ENCODE measurements at places on chromosomes 4 and X.

GRCh38 chrX:118152721-118153120 is 36.1 kb upstream of the KLHL13 start:
- no peak for DNase-seq

- no peak for DNase-seq
These were observed 904.8 kb downstream of the PDHA2 start for GRCh38 chr4:96744676-96745075.

DNA sequence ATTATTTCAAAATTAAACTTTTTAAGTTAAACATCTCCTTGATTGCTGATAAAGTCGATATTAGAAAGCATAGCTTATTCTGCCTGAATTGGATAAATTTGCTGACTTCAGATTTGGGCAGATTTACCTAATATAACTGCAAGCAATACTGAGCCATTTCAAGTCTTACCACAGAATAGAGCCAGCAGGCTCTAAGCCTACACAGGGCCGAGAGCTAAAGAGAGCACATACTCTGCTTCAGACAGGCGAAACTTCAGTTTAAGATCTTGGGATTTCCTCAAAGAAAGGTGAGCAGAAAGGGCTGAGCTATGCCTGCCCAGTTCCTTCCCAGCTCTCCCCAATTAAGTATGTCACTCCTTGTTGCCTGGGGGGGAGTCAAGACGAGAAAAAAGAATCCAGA is 240.6 kb upstream of the NOCT start:
- DNase-seq, result no peak

GRCh38 chr4:83083925-83084475 is 30.5 kb downstream of the PLAC8 start:
- no peak for DNase-seq

DNA sequence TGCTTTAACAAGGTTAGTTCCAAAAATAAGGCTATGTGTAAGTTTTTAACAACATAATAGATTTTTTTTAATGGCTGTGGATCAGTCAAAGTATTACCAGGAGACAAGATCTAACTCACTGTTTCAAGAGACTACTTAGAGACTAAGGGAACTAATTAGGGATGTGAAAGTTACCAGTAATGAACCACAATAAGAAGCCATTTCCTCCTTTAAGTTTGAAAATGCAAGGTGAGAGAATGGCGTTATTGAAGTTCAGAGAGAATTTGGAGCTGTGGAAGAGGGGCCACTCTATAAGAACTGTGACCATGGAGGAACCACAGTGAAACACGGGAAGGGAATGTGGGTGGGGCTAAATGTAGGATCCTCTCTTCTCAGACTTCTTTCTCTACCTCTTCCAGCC is 624.2 kb downstream of the GLUD2 start:
- no peak for DNase-seq

DNA sequence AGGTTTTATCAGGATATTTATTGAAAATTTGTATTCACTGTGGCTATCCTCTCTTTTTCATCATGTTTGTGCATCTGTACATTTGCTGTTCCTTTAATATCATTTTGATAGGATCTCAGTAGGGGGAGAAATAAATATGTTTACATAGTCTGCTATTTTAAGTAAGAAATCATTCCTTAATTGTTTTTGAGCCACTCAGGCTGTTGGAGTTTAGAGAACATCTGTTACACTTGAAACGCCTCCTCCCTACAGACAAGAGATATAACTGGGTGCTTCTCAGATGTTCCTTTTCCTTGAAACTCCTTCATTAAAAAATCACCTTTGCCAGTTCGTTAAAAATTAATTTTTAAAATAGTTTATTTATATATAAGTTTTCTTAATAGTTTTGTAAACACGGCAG is 59.4 kb downstream of the QRFPR start:
- no peak for DNase-seq

GRCh38 chr4:82629238-82630000 is 67.6 kb upstream of the TMEM150C start:
- no peak for DNase-seq

GRCh38 chr4:186487726-186488125 is 67.6 kb downstream of the MTNR1A start:
- DNase-seq, result no peak

DNA sequence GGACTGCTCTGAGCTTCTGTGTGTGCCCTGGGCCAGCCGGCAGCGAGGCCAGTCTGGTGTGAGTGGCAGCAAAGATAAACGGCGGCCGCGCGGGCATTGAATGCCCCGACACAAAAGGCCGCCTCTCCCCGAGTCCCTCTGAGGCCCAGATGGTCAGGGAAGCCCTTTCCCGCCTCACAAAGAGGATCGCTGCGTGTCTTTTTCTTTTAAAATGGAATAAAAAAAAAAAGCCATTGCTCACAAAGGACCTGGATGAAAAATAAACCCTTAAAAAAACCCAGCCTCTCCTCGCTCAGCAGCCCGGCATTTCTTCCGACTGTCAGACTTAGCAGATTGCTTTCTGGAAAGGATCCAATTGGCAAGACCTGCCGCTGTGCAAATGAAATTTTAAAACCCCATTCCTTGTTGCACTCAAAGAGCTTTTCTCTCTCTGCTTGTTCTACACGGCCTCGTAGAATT is 578.7 kb downstream of the BCOR start:
- peak; percentile 9 for DNase-seq

Measured in Daoy (cell line).